ENCODE measurements at places on chromosomes 7 and 10.

DNA sequence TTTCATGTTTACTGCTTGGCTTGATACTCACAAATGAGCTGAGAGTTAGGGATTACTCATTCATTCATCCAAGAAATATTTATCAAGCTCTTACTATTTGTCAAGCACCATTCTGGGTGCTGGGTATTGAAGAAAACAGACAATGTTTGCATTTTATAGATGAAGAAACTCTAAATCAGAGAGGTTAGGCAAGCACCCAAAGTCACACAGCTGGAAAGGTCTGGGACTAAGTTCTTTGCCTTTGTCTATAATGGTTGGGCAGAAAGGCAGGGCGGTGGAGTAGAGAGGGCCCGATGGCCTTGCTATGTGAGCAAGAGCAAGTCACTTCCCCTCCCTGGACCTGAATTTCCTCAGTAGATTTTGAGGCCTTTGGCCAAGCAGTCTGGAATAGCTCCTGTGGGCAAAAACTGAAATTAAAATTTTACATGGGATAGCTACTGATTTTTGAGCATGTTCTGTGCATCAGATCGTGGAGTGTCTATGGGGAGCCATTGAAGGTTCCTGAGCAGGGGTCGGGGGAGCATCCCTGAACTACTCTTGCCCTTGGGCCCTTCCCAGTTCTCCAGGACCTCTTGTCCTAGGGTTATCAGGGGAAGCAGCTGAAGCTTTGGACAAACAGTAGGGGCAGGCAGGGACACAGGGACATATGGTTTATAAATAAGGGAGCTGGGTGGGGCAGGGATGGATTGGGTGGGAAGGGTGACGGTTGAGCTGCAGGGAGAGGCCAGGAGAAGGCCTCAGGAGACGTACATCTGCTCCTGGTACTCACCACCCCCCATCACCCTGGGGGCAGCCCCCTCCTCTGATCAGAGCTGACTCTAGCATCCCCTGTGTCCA is 23.3 kb downstream of the AQP1 start:
- H3K4me1 ChIP-seq = no peaks in the 10 kb centered on the region
- no peak for DNase-seq
- no peaks in the 10 kb centered on the region for H3K27me3 ChIP-seq
- H3K4me3 ChIP-seq = no peak overlapping the region

DNA sequence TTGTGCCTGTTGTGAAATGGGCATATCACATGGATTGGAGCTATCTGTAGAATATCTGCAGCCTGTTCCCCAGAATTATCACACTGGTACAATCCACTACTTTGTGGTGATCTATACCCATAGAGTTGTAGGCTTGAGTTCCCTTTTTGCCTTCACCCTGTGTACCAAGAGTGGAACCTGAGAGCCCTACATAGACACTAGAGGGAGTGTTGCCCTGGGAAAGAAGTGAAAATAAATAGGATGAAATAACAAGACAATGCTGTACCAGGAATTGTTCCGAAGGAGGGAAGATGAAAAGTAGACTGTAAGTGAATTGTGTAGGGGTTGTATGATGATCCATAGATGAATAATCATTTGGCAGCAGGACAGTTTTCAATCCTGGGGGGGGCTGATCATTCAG is 9.0 kb downstream of the SORCS3 start:
- H3K27me3 ChIP-seq = no peaks in the 10 kb centered on the region
- DNase-seq = no peak
- no peaks in the 10 kb centered on the region for H3K36me3 ChIP-seq
- no peak overlapping the region for H3K27ac ChIP-seq
- no peak overlapping the region for H3K4me3 ChIP-seq

GRCh38 chr7:102888561-102889233 is 24.1 kb upstream of the LRRC17 start:
- no peaks in the 10 kb centered on the region for H3K27me3 ChIP-seq
- no peak overlapping the region for H3K4me3 ChIP-seq
- no peak for DNase-seq
- no peak overlapping the region for H3K27ac ChIP-seq
- H3K4me1 ChIP-seq = peaks cover 30% of the 10 kb centered on the region

DNA sequence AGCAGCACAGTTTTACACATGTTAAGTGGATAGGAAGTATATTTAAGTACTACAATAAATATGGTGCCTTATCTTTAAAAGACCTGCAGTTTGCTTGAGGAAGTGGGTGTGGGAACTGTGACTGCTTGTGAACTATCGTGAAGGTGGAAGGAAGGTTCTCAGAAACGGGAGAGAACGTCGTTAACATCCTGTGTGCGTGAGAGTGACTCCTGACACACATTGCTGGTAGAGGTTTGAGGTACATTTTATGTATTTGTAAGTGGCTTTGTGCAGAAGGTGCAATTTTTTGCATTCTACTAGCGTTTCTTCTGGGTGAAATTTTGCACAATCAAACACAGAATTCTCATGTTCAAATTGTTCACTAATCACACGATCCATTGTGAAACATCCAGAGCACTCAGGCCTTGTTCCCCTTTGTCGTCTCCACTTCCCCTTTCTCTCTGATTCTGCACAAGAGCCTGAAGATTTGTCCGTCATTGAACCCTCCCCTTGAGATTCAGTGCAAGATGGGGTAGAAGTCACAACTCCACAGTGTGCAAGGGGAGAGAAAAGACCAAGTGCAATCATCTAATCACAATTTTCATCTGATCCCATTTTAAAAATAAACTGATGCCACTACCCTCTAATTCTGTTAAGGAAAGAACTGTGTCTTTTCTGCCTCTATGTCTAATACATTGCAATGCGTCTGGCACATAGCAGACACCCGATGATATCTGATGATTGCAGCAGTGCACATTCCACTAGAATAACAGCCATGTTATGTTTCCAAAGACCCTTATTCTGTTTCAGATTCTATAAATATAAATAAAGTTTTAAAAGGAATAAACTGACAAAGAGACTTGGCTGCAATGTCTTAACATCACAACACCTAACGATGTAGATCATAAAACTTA is 279.9 kb downstream of the NEBL start:
- no peaks in the 10 kb centered on the region for H3K36me3 ChIP-seq
- H3K4me1 ChIP-seq = peaks cover 1% of the 10 kb centered on the region
- no peak overlapping the region for H3K4me3 ChIP-seq
- no peak for DNase-seq
